ENCODE measurements at places on chromosomes 16 and 17.
A peak's percentile ranks its signal among the peaks of the same experiment; 100 is the strongest.

DNA sequence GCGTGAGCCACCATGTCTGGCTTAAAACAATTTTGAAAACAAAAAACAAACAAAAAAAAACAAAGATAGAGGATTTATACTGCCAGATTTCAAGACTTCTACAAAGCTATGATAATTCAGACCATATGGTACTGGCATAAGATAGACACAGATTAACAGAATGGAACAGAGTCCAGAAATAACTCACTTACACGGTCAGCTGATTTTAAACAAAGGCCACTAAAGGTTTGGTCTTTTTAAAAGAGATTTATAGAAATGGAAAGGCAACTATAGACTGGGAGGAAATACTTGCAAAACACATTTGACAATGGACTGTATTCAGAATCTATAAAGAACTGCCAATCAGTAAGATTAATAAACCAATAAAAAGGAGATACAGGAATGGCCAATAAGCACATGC is 48.6 kb upstream of the MNT start:
- no peaks in the 10 kb centered on the region for H3K4me1 ChIP-seq
- no peaks in the 10 kb centered on the region for H3K27me3 ChIP-seq
- no peak overlapping the region for H3K27ac ChIP-seq

DNA sequence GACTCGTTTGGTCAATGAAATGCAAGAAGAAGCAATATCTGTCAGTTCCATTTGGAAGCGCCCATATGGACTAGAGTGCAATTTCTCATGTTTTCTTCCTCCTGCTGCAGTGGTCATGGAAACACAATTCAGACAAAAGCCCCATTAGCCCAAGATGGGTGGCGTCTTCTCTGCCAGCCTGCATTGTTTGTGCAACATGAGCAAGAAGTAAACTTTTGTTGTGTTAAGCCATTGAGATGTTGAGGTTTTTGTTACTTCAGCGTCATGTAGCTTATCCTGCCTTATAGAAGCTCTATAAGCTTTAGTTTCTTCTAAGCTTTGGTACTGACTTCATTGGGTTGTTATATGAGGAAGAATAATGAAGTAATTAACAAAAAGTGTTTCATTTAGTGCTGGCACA is 137.4 kb downstream of the NPIPB5 start:
- H3K27me3 ChIP-seq = peaks cover 29% of the 10 kb centered on the region
- no peaks in the 10 kb centered on the region for H3K4me1 ChIP-seq
- no peak overlapping the region for H3K4me3 ChIP-seq
- no peaks in the 10 kb centered on the region for H3K36me3 ChIP-seq

- H3K27me3 ChIP-seq = no peaks in the 10 kb centered on the region
- no peak overlapping the region for H3K27ac ChIP-seq
- H3K4me3 ChIP-seq = no peak overlapping the region
- H3K4me1 ChIP-seq = no peaks in the 10 kb centered on the region
Measured at GRCh38 chr16:86536621-86537020, 18.4 kb downstream of the MTHFSD start.

DNA sequence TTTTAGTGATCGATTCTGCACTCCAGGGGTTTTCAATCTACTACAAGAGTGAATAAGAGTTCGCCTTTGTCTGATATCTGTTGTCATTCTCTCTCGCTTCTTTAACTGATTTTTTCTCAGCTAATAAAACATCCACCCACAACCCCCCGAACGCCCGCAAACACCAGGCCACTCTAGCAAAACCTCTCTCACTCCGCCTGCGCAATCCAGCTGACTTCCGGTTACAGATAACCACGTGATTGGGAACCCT is 338 bp upstream of the RPL19 start:
- H3K36me3 ChIP-seq = peaks cover 38% of the 10 kb centered on the region
- H3K27me3 ChIP-seq = no peaks in the 10 kb centered on the region
- H3K27ac ChIP-seq = peak overlapping the region; percentile 96
- peak overlapping the region; percentile 90 for H3K4me3 ChIP-seq
- H3K4me1 ChIP-seq = peaks cover 78% of the 10 kb centered on the region
- peak; percentile 84 for DNase-seq

DNA sequence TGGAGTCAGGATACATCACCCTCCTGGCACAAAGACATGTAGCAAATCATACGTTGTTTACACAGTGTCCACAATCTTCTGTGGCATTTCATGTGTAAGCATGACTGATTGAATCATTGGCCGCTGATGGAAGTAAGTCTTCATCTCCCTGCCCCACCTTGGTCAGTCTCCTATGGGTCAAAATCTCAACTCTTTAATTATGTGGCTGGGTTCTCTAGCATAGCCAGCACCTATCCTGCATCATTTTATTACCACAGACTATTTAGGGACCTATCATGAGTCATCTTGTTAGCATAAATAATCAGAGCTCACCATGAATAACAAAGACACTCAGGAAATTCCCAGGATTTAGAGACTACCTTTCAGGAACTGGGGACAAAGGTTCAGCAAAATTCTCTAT is 15.9 kb downstream of the TANC2 start:
- H3K36me3 ChIP-seq = no peaks in the 10 kb centered on the region

DNA sequence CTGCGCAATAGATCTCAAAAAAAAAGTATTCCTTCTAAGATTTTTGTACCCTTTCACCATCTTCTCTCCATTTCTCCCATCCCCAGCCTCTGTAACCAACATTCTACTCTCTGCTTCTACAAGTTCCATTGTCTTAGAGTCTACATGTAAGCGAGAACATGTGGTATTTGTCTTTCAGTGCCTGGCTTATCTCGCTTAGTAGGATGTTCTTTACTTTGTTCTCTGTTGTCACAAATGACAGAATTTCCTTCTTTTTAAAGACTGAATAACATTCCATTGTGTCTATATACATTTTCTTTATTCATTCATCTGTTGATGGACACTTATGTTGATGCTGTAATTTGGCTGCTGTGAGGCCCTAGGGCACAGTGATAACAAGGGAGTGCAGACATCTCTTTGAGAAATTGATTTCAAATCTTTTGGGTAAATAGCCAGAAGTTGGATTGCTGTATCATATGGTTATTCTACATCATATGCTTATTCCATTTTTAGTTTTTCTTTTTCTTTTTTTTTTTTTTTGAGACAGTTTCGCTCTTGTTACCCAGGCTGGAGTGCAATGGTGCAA is 37.7 kb upstream of the MYH10 start:
- H3K36me3 ChIP-seq = no peaks in the 10 kb centered on the region
- H3K4me1 ChIP-seq = no peaks in the 10 kb centered on the region
- no peak for DNase-seq
- H3K27me3 ChIP-seq = no peaks in the 10 kb centered on the region
